ENCODE measurements at places on chromosomes 12 and 14. TPM values are rescaled to one million over a fixed set of nuclear protein-coding genes. Genes with fewer than 3 reads are reported as not detected.

The ABCC9 gene
- total RNA-seq, result not detected

The ADAMTS20 gene
- not detected for total RNA-seq

The RASSF8 gene
- total RNA-seq, result 10.4 TPM

The ZFHX2 gene
- total RNA-seq, result 1.5 TPM

Data from A549 treated with DMSO at 1 μM for 4 hours (cell line).